ENCODE measurements at places on chromosomes 3 and 15.

GRCh38 chr3:188219147-188219546, 65.2 kb downstream of the LPP start:
- no peak for DNase-seq

GRCh38 chr3:45665101-45665572, 24.1 kb upstream of the SACM1L start:
- DNase-seq = no peak

DNA sequence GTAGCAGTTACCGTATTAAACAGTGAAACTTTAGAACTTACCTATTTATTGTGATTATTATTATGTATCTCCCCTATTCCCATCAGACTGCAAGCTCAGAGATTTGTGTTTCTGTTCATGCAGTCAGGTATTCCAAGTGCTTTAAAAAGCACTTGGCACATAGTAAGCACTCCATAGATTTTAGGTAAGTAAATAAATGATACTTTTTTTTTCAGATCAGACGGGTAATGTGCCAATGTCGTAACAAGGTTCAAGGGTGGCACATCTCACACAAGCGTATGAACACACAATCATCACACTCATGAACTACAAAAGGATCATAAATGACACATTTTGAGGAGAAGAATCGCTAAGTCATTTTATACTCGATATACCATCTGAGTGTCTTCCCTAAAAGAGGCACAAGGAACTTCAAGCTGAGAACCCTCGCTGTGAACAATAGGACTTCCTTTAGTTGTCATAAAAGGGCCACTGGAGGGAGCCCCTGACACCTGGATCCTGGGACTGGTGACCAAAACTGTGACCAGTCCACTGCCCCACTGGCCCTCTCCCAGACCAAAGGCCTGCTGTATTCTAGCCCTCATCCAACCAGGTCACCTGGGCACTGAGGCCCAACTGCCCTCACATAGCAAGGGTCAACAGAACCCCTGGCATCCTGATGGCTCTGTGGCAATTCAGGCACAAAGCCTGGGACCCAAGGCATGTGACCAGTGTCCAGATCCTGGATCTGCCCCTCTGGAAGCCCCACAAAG, 32.1 kb downstream of the KIF9 start:
- peak; percentile 6 for DNase-seq

GRCh38 chr3:186732169-186732766, 15.1 kb downstream of the KNG1 start:
- DNase-seq = no peak
